ENCODE measurements at places on chromosomes 3 and 15. TPM values are rescaled to one million over a fixed set of nuclear protein-coding genes. Genes with fewer than 3 reads are reported as not detected.

The ALG1L2 gene
- 1.2 TPM for polyA plus RNA-seq

The LIPH gene
- 0.75 TPM for polyA plus RNA-seq

The HYAL1 gene
- 7.7 TPM for polyA plus RNA-seq

The SAMMSON gene
- not detected for polyA plus RNA-seq

The COL8A1 gene
- 1.9 TPM for polyA plus RNA-seq

The ADAMTS7 gene
- 34.1 TPM for polyA plus RNA-seq

The TMEM212 gene
- 0.09 TPM for polyA plus RNA-seq

Measured in renal pelvis (tissue), 12 donors.